ENCODE measurements at places on chromosomes 12 and 14.

DNA sequence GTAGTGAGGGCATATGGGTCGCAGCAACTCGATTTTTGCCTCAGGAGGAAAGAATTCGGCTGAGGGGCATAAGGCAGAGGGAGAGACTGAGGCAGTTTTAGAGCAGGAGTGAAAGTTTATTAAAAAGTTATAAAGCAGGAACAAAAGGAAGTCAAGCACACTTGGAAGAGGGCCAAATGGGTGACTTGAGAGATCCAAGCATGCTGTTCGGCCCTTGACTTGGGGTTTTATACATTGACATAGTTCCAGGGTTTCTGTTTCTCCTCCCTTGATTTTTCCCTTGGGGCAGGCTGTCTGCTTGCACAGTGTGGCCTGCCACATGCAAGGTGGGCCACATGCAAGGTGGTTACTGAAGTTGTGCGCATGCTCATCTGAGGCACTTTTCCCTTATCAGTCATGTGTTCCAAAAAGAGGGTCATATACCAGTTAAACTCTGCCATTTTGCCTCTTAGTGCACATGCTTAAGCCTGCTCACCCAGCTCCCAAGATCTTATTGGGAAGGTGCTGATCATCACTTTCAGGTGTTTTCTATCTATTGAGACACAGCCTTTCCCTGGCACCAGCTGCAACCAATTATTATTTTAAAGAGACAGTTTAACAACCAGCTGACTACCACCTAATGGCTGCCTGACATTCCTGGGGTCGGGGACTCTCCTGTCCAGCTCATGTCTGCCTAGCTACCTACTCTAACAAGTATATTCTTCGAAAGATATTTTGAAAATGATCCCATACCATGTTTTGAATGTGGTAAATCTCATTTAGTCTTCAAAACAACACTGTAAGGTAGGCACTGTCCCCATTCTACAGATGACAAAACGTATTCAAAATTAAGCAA lies 19.9 kb downstream of the PTGER2 start:
- no peak for DNase-seq

- no peak for DNase-seq
Measured at GRCh38 chr12:116294454-116295165, 17.1 kb upstream of the MED13L start.

- no peak for DNase-seq
Measured at GRCh38 chr12:91441993-91442952, 259.7 kb upstream of the DCN start.

DNA sequence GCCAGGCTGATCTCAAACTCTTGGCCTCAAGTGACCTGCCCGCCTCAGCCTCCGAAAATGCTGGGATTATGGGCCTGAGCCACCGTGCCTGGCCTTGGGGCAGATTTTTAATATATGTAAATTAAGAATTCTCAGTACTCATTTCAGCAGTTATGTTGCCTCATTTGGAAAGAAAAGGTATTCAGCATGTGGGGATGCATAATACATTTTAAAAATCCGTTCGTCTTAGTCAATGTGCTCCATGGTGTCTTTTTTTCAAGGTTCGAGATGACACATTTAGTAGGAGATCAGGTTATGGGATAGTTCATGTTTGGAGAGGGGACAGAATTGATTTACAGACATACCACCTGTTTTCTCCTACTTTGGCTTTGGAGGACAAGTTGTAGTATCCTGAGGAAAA lies 10.2 kb downstream of the SYNE2 start:
- DNase-seq = no peak

DNA sequence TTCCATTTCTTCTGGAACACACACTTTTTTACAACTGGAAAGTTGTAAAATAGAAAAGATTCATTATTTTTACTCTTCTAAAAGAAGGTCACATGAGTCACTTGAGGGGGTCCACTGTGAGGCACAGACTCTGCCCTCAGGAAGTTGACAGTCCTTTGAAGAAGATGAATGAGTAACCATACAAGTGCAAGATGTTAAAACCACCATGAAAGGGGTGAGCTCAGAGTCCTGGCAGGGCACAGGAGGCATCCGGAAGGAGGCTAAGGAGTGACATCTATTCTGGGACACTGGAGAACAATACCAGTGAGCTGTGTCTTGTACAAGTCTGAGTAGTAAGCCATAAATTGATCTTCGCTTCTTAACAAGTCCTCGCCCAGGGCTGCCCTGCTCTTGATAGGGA lies 126.0 kb upstream of the FRMD6 start:
- no peak for DNase-seq

DNA sequence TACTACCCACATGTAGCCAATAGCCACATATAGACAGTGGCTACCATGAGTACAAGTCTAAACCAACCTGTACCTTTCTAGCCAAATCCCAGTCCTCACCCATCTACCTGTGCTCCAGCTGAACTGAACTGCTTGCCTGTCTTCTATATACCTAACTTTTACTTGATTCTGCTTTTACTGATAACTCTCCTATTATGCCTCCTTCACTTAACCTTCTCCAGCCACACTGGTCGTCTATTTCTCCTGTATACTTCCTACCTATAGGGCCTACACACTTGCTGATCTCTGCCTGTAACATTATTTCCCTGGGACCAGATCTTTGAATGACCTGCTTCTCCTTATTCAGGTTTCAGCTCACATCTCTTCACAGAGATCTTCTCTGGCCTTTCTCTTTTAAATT lies 26.0 kb upstream of the MSRB3 start:
- no peak for DNase-seq

DNA sequence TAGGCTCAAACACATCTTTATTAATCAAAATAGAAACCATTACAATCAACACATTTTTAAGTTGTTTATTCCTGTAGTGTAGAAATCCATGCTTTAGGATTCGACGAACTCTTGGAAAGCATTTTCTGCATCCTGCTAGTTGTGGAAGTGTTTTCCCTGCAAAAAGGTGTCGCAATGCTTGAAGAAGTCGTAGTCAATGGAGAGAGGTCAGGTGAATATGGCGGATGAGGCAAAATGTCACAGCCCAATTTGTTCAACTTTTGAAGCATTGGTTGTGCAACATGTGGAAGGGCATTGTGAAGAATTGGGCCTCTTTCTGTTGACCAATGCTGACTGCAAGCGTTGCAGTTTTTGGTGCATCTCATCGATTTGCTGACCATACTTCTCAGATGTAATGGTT lies 4.2 kb upstream of the ARID4A start:
- no peak for DNase-seq

- DNase-seq = no peak
Measured at GRCh38 chr14:68598621-68599447, 194.0 kb downstream of the ZFP36L1 start.

DNA sequence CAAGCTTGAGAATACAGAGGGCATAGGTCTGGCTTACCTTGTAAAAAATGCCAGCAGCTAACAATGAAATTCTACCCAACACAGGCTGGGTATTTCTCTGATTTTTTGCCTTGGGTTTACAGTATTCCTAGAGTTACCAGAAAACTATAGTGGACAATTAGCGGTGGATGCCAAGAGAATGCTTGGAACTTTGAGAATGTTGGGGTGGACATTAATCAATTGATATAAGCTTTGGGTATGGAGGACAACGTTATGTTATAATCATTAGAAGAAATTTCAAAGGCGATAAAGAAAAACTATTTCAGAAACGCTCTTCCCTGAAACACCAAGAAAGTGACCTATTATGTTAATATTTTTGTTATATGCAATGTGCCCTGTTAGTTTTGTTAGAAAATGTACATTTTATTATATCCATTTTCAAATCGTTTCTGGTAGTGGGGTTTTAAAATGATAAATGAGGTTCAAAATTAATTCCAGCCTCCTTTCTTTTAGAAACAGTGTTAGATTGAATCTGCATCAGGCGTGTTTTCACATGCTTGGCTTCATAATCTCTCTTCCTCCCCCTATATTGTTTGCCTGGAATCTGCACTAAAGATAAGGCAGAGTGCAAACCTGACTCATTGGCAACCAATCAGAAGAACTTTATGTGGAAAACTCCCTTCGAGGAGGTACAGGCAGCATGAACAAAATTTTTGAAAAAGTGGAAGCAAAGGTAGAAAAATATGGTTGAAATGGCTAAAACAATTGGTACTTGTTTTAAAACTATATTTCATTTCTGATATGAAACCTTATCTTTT lies 1.4 kb upstream of the PTPRQ start:
- no peak for DNase-seq

GRCh38 chr12:51448618-51449256 lies 24.1 kb downstream of the SLC4A8 start:
- no peak for DNase-seq

- DNase-seq = no peak
Measured at GRCh38 chr12:4323396-4323795, 2.4 kb downstream of the TIGAR start.

DNA sequence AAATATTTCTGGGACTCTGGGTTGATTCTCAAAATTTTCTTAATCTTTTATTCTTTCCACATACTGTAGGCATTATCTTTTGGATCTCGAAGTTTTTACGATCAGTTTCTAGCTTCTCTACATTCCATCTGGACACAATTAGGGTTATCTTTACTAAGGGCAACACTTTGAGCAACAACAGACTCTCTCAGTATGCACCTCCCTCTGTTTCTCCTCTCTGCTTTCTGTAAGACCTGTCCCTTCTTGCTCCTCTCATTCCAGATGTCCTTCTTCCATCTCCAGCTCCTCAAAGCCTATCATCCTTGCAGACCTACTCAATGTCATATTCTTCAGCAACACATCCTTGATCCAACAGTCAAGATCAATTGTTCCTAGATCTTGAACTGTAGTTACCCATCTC lies 457.0 kb downstream of the SLC6A15 start:
- DNase-seq = no peak

DNA sequence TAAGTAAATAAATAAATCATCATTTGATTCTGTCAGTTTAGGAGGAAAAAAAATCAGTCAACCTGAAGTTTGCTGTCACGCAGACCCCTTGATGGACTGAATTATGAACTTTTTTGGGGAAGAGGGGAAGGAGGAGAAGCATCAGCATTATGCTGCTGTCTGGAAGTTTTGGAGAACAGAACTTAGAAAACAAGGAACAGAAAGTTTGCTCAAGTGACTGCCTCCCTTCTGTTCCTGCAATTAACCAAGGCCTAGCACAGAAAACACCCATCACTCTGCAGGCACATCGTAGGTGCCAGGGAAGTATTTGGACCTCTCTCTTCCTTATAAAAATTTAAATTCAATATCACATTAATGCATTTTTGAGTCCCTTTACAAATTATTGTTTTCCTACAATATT lies 283.8 kb downstream of the VRK1 start:
- DNase-seq = no peak

DNA sequence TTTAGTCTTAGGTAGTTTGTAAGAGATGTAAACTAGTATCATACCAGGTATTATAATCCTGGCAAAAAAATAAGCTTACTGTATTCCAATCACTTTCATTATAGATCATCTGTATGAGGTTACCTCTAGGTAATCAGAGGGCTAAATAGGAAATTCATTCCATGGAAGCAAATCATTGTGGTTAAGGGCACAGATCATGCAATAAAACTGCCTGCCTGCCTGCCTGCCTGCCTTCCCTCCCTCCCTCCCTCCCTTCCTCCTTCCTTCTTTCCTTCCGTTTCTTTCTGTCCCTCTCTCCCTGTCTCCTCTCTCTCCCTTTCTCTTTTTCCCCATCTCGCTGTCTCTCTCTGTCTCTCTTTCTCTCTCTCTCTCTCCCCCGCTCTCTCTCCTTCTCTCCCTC lies 3.2 kb upstream of the CLEC9A start:
- DNase-seq = no peak

GRCh38 chr14:51157012-51157411 lies 62.1 kb upstream of the TRIM9 start:
- no peak for DNase-seq

DNA sequence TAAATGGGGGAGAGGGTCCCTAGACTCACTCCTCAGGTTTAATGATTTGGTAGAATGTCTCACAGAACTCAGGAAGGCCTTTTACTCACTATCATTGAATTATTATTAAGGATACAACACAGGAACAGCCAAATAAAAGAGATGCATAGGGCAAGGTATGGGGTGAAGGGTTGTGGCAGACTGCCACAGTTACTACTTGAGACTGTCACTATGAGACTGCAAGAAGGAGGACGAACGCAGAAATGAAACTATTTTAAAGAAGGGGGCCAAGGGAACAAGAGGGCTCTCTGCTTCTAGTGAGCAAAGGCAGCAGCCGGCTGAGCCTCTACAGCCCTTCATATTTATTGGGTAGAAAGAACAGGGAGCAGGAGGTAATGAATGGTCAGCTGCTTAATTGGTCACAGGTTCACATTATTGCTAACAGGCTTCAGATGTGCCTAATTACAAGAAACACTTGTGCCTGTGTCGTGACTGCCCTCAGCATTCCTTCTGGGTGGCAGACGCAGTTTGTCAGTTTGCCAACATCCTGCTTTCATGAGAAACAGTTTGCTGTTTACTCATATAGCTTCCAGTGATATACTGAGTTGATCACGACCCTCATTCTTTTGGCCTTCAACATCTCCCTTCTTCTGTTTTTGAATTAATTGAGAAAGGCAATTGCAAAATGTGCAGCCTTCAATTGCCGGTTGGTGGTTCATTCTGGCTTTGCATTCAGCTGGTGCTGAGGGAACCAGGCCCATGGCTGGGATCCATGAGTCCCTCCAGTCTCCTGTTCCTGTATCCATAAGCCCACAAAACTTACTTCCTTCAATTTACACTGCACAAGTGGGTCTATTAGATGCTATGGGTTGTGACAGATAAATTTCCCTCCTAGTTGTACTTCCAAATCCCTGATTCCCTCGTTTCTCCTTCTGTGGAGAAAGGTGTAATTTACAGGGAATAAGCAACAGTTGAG lies 82.8 kb upstream of the PLEKHG7 start:
- no peak for DNase-seq

DNA sequence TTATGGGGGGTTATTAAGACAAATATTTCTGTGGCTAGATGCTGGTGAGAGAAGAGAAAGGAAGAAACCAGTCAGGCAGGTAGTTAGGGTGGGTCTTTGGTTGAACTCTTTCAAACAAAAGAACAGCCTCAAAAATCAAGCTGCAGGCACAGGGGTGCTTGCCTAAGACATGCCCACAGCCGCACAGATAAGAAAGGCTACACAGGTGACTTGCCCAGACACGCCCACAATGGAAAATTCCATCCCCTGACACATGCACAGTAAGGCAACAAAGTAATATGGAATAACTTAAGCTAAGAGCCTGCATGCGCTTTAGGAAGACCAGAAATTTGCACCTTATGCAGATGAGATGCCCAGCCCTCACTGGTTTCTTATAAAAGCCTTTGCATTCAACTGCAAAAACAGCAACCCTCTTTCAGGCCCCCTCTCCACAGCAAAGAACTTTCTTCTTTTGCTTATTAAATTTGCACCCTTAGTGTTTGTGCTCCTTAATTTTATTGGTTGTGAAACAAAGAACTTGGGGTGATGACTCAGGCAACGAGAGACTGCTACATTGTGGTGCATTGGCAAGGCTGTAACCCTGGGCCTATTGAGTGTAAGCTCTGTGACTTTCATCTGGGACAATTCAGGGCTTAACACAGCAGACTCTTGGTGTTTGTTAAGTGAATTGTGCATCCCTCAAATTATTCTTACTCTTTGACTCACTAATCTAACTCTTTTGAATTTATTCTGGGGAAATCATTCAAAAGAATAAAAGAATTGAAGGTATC lies 149.4 kb downstream of the RPAP3 start:
- DNase-seq = no peak

DNA sequence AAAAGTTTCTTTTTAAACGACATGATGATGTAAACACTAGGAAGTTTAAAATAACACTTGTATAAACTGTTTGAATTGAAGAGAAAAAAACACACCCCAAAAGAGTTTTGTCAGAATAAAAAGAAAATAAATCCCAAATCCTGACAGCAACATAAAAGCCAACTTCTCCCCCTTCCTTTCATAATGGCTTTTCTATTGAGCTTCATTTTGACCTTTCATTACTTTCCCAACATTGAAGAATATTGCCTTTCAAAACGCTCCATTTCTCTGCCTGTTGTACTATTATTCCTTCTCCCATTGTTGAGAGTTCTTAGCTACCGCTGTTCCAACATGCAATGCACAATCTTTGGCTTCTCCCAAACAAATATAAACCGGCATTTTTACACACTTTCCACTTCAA lies 448.5 kb downstream of the BCAT1 start:
- no peak for DNase-seq

All from CD4-positive, alpha-beta memory T cell (primary cell).